Aortic smooth muscle cell (primary cell): ENCODE measurements at places on chromosomes 1 and 21. TPM values are rescaled to one million over a fixed set of nuclear protein-coding genes. Genes with fewer than 3 reads are reported as not detected.

Gene GFI1
- total RNA-seq: 0.13 and 0.19 TPM in 2 replicates

Gene ZNF648
- total RNA-seq: not detected in 2 replicates

Gene PLPPR4
- total RNA-seq: 0.50 and 1.6 TPM in 2 replicates

Gene FCER1G
- not detected in 2 replicates for total RNA-seq

Gene SPRR4
- not detected in 2 replicates for total RNA-seq

Gene CD34
- total RNA-seq: 0.53 and 1.5 TPM in 2 replicates

Gene KRTAP6-2
- not detected in 2 replicates for total RNA-seq

Gene S100A9
- 0.19 TPM in 1 of 2 replicates, not detected in the other for total RNA-seq

Gene CD244
- not detected in 2 replicates for total RNA-seq

Gene NMNAT2
- 0.44 and 0.66 TPM in 2 replicates for total RNA-seq

Gene VWA5B1
- not detected in 2 replicates for total RNA-seq

Gene OR6K3
- total RNA-seq: not detected in 2 replicates

Gene DDAH1
- total RNA-seq: 32.9 and 46.8 TPM in 2 replicates

Gene WLS
- 173 and 276 TPM in 2 replicates for total RNA-seq

Gene SPRR2A
- total RNA-seq: not detected in 2 replicates

Gene FAM167B
- total RNA-seq: 0.79 and 1.7 TPM in 2 replicates

Gene SPAG17
- not detected in 2 replicates for total RNA-seq

Gene ANKRD34A
- total RNA-seq: 0.40 and 0.62 TPM in 2 replicates

Gene NUAK2
- 2.0 and 2.5 TPM in 2 replicates for total RNA-seq

Gene ADAMTS4
- 4.2 and 7.5 TPM in 2 replicates for total RNA-seq

Gene CD1D
- total RNA-seq: under 0.01 TPM in 1 of 2 replicates, not detected in the other

Gene PTCH2
- 0.12 and 0.40 TPM in 2 replicates for total RNA-seq

Gene F3
- 0.92 and 3.4 TPM in 2 replicates for total RNA-seq

Gene PRAMEF8
- not detected in 2 replicates for total RNA-seq

Gene HSPA6
- 0.26 and 0.62 TPM in 2 replicates for total RNA-seq

Gene CD5L
- not detected in 2 replicates for total RNA-seq

Gene KCNK2
- 2.8 and 9.5 TPM in 2 replicates for total RNA-seq

Gene S100A14
- total RNA-seq: 0.25 and 0.26 TPM in 2 replicates

Gene NDUFS2
- total RNA-seq: 146 and 150 TPM in 2 replicates

Gene CFAP141
- not detected in 2 replicates for total RNA-seq

Gene HEYL
- 0.19 and 0.53 TPM in 2 replicates for total RNA-seq

Gene PCBP3
- 0.06 and 0.13 TPM in 2 replicates for total RNA-seq

Gene BEND5
- total RNA-seq: 0.12 TPM in 1 of 2 replicates, not detected in the other

Gene STIL
- 6.1 and 8.1 TPM in 2 replicates for total RNA-seq

Gene FOXD2
- total RNA-seq: 0.66 and 0.68 TPM in 2 replicates
